ENCODE measurements at places on chromosomes 5 and 9.

GRCh38 chr9:132037458-132037857 is 42.2 kb downstream of the MED27 start:
- DNase-seq: no peak

GRCh38 chr5:159944056-159944600 is 27.8 kb downstream of the ADRA1B start:
- no peak for DNase-seq

DNA sequence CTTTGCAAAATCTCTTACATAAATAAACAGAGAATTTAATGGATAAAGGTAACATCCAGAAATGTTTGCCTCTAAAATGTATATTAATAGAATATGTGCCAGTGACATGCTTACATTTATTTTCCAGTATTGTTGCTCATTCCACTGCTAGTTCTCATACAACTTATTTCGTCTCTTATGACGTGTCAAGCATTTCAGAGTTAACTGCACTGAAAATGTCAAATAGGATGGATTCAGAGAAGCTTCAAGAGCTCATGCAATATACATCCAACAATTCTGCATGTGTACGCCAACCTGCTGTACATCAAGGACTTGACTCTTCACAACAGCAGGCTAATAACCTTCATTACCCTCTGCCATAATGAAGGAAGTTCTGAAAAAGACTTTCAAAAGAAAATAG is 386.2 kb upstream of the IZUMO3 start:
- DNase-seq: no peak

DNA sequence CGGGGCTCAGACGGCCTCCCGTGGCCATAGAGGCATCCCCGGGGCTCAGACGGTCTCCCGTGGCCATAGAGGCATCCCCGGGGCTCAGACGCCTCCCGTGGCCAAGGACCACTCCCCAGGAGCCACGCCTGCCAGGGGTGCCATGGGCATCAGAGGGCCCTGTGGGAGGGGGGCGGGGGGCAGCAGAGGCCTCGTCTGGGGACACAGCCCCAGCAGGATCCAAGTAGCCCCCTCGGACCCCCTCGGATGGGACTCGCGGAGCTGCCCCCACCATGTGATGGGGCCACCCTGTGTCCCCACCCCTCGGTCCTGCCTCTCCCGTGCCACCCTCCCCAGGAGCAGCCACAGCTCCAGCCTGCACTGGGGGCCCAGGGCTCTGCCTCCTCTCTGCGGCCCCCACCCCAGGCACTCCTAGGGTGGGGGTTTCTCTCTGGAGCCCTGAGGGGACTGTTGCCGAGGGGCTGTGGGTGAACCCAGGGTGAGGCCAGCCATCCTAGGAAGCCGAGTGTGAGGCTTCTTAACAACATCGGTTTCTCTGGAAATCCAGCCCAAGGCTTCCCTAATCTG is 2.5 kb downstream of the ENTPD8 start:
- DNase-seq: no peak

GRCh38 chr9:105834404-105834803 is 140.1 kb downstream of the TMEM38B start:
- DNase-seq: no peak

- DNase-seq: no peak
Measured at GRCh38 chr9:73539881-73540390, 388.3 kb downstream of the ANXA1 start.

GRCh38 chr5:1509346-1510085 is 14.2 kb downstream of the LPCAT1 start:
- no peak for DNase-seq

- no peak for DNase-seq
Measured at GRCh38 chr5:168707716-168708695, 128.8 kb upstream of the PANK3 start.

All from suppressor macrophage treated with lipopolysaccharide for 4 hours (primary cell).